Effector memory CD4-positive, alpha-beta T cell (primary cell): ENCODE measurements at places on chromosomes 1 and 21.

GRCh38 chr21:31760931-31761330 is 29.0 kb upstream of the SCAF4 start:
- H3K27ac ChIP-seq: no peak overlapping the region
- DNase-seq: no peak
- no peaks in the 10 kb centered on the region for H3K36me3 ChIP-seq
- no peaks in the 10 kb centered on the region for H3K27me3 ChIP-seq

DNA sequence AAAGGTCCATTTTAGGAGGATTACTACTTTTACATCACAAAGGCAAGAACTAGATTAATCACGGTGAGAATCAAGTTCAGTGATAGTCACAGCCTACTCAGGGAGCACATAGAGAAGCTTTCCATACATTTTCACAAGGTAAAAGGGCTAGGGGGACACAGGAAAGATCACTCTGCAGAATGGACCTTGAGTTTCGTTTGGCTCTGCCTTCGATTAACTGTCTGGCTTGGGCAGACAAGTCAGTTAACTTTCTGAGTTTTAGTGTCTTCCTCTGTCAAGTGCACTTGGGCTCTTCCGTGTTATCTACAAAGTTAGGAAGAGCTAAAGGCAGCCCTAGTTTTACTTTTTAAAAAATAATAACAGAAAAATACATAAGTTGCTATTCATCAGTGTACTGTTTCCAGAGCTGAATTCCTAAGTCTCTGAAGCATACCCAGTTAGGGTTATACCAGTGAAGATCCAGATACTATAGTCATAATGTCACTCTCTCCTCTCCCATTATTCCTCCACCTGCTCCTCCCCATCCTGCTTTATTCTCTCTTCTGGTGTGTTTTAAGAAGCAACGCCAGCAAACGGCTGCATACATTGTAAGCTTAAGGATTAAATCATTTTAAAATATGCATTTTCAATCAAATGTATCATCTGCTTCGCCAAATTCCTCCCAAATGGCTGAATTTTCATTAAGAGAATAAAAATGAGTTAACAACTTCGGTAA is 1.7 kb downstream of the CEP170 start:
- peaks cover 11% of the 10 kb centered on the region for H3K4me1 ChIP-seq
- H3K27me3 ChIP-seq: no peaks in the 10 kb centered on the region
- H3K27ac ChIP-seq: peak overlapping the region; percentile 93
- no peaks in the 10 kb centered on the region for H3K36me3 ChIP-seq

- no peak for DNase-seq
- no peaks in the 10 kb centered on the region for H3K27me3 ChIP-seq
- no peaks in the 10 kb centered on the region for H3K36me3 ChIP-seq
- no peak overlapping the region for H3K4me3 ChIP-seq
- H3K27ac ChIP-seq: no peak overlapping the region
- no peaks in the 10 kb centered on the region for H3K4me1 ChIP-seq
Observed at GRCh38 chr1:224106568-224107281, 7.2 kb upstream of the FBXO28 start.

DNA sequence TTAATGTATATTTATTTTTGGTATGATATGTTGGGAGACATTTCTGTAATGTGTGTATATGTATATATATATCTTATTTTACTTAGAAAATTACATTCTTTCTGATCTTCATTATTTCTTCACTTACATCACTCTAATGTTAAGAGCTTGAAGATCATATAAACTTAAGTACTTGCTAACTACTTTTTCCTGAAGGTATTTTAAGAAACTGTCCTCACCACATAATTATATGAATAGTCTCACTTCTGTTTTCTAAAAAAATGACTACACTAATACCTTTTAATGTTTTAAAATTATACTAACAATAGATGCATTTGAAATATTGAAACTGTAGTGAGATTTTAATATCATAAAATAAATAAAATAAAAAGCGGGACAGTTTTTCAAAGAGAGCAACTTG is 377.1 kb downstream of the LRRIQ3 start:
- no peak overlapping the region for H3K27ac ChIP-seq
- no peaks in the 10 kb centered on the region for H3K4me1 ChIP-seq
- DNase-seq: no peak
- H3K4me3 ChIP-seq: no peak overlapping the region
- no peaks in the 10 kb centered on the region for H3K36me3 ChIP-seq

DNA sequence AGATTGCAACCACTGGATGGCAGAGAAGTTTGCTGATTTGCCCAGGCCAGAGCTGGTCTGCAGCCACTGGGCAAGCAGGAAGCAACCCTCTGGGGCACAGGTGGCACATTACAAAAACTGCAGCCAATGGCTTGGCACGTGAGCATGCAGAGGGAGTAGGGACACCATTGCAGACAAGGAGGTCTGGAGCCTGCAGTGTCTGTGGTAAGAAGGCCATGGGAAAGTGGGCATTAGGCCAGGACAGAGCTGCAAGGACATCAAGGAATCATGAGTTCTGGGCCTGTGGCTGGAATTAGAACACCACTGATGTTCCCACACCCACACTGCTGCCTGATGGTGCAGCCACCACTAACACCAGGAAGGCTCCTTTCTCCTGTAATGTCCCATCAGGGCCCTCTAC is 113.0 kb downstream of the TSEN15 start:
- no peak overlapping the region for H3K4me3 ChIP-seq
- H3K4me1 ChIP-seq: no peaks in the 10 kb centered on the region
- H3K27me3 ChIP-seq: no peaks in the 10 kb centered on the region
- DNase-seq: no peak
- H3K36me3 ChIP-seq: no peaks in the 10 kb centered on the region
- H3K27ac ChIP-seq: no peak overlapping the region
